ENCODE measurements at places on chromosomes 6 and 20.

DNA sequence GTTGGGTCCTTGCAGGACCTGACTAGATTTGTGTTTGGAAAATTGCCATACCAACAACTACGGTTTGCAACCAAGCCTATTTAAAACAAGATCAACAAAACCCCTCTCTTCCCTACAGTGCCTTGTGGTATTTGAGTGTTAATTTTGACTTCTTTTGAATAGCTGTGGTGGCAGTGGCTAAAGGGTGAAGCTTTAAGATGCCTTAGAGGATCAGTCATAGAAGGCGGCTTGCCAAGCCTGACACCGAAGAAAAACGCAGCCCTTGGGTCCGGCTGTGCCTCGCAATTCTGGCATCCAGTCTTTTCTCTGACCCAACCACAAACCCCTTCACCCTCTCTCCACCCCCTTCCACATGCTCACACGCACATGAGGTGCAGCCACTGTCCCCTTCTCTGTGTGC, 32.6 kb downstream of the BMP6 start:
- no peak for DNase-seq

GRCh38 chr6:165624871-165625639, 38.0 kb downstream of the PDE10A start:
- DNase-seq = no peak

GRCh38 chr20:62025394-62025793, 40.3 kb downstream of the TAF4 start:
- no peak for DNase-seq

DNA sequence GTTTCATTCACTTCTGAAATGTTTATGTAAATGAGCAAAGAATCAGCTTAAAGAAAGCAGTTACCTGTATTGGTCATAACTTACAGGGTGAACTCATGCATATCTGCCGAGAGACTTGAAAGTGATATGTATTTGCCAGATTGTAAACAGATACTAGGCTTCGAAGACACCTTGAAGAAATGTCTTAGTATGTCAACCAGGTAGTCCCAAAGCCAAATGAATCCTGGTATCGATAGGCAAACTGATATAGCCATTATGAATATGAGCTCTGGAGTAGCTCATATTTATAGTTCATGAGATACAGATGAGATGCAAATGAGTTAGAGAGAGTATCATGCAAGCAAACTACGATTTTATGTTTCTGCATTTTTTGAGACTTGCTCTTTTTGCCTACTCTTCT, 55.8 kb downstream of the RNF182 start:
- no peak for DNase-seq

DNA sequence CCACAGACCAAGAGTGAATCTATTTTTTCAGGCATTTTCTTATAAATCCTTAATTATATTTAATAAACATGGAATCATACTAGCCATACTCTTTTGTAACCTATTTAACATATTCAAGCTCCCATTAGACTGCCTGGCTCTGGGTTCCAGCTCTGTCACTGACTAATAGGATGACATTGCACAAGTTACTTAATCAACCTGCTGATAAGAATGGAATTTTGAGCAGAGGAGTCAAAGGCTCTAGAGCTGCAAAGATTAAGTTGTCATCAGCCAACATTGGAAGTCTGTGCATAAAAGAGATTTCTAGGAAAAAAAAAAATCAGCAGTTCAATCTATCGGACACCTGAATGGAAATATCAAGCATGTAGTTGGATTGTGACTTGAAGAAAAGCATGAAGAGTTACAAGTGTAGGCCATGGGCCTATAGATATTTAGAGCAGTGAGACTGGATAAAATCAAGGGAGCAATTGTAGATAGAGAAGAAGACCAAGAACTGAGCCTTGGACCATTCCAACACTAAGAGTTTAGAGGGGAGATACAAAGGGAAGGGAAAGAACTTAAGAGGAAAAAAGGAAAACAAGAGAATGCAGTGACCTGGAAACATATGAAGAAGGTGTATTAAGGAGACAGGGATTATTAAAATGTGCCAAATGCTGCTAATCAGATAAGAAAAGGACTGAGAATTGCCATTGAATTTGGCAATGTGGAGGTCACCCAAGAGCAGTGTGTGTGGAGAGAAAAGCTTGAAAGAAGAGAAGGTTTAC, 11.0 kb upstream of the HINT3 start:
- no peak for DNase-seq

GRCh38 chr6:99905209-99906106, 88.6 kb downstream of the MCHR2 start:
- DNase-seq = no peak

- no peak for DNase-seq
Measured at GRCh38 chr6:144935181-144935580, 650.0 kb downstream of the UTRN start.

DNA sequence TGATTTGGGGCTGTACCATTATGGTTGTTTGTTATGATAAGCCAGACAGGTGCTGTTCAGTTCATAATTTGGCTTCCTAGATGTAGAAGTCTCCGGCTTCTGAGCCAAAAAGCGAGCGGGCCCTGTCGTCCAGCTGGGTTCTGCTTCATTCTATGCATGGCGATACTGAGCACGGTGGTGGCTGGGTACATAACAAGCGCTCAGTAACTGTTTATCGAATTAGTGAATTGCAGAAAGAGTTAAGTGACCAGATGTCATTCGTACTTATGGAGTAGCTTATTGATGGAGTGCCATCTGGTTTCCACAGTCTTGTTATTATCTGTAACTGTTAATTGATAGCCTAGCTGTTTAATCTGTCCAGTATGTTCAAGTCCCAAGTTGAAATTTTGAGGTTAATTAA, 85.0 kb downstream of the DTD1 start:
- no peak for DNase-seq

DNA sequence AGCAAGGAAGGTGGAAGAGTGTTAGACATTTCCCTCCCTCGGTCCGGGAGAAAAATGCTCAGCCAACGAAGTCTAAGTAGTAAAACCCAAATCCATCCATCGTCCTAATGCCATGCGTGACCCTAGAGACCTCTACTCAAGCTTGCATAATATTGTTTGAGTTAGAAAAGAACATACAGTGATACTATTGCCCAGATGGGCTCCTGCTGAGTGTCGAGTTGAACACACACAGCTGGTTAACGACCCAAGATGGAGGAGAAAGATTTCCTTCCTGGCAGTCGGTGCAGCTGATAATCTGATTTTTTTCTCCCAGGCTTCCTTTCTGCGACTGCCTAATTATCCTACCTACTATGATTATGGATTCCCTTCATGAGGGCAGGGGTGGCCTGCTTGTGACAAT, 164.4 kb upstream of the KCNG1 start:
- DNase-seq = no peak

- DNase-seq = no peak
Measured at GRCh38 chr6:15102241-15102640, 143.6 kb upstream of the JARID2 start.

GRCh38 chr6:44062771-44063560, 64.3 kb downstream of the MRPL14 start:
- no peak for DNase-seq

DNA sequence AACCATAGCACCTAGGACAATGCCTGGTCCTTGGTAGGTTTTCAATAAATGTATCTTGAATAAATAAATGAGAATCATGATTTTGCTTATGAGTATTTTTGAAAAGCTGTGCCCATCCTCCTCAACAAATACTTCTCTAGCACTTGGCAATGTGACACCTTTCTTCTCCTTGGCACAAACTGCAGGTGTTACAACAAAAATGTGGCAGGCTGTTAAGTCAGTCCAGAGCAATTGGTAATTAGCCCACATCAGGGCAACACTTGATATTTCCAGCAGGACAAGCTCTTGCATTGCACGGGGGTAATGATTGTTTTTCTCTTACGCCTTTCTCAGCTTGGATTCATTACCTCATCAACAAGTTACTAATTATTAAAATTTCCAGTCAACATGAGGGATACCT, 31.6 kb upstream of the SNX9 start:
- no peak for DNase-seq

GRCh38 chr6:137692308-137692707, 174.8 kb upstream of the TNFAIP3 start:
- DNase-seq = no peak

DNA sequence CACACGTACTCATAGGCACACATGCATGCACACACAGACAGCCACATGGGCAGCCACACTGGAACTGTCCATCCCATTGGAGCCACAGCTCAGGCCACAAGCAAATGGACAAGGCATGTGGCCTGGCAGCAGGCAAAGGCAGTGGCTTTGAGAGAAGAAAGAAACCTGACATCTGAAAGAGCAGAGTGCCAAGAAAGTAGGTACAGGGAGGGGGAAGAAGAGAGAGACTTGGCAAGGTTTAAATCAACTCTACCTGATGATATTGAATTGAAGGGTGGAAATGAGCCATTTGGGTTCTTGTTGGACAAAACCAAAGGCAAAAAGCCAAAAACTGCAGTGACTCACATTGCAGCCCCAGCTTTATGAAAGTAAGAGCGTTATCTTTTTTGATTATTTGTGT, 142.7 kb downstream of the PCSK2 start:
- no peak for DNase-seq

- no peak for DNase-seq
Measured at GRCh38 chr6:35468980-35469750, 964 bp downstream of the RPL10A start.

DNA sequence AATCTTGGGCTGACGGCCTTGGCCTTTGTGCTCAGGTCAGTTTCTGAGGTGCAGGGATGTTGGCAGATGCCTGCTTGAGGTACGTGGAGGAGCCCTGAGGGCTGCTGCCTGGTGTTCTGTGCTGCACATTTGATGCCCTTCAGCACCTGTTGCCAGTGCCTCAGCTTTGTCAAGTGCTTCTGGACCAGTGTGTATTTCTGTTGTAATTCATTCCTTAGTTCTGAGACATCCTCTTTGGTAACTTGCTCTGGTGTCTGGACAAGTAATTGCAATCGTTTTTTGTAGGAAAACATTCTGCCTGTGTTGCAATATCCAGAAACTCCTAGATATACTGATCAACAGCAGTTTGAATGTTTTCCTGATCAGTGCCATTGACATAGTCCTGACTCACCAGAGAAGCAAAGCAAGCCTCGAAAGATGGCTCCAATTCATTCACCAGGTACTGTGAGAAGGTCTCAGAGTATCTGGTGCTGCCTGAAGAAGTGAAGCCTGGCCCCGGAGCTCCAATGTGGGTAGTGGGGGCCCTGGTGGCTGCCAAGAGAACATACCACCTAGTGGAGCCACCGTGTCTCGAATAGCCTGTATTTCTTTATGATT, 26.7 kb downstream of the ZNF337 start:
- no peak for DNase-seq

DNA sequence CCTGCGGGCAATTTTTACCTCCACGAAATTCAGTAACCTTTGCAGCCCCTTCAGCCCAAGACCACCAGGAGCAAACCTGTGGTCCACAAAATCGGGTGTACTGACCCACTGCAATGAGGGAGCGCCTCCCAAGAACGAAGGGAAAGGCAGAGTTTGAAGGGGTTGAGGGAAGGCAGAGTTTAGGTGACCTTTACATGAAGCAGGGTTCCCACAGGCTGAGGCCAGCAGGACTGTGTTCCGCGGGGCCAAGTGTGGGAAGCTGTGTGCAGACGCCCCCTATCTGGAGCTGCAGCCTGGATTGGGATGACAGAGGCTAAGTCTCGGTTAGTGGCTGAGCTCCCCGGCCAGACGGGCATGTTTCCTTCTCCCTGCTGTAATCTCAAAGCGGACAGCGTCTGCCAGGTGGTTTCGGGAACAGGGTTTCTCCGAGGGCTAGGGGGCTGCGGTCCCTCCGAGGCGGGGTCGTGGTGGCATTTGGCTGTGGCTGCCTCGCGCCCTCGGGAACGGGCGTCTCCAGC, 826 bp upstream of the PYGB start:
- DNase-seq = no peak

- no peak for DNase-seq
Measured at GRCh38 chr6:167691533-167692312, 135.0 kb upstream of the AFDN start.

DNA sequence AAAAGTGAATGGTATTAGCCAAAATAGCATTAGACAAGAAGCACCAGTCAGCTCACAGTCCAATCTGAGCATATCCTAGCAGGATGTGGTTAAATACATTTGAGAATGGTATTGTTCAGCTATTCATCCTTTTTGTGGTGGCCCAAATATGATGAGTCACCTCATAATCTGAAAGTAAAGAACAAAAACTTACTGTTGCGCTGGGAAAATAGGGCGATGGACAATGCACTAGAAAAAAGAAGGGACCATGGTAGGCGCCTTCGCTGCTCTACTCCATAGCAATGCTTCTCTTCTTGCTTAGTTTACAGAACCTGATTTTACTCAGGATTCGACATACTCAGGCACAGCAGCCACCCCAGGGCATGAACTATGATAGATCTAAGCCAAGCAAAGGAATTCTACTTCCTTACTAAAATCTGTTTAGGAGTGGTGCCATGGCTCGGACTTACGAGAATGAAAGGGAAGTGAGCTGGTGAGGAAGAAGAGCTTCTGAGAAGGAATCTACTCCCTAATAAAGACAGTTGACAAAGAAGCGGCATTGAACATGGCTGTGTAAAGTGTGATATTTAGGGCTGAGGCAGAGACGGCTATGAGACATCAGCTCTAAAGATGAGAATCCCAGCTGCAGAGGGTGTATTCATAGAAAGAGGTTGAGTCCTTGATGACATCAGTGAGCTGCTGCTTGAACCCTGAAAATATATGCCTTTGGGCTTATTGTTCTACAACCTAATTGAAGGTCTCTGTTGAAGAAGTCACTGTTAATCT, 16.6 kb upstream of the FBXO9 start:
- no peak for DNase-seq

GRCh38 chr6:16510245-16510644, 251.0 kb downstream of the ATXN1 start:
- no peak for DNase-seq

- no peak for DNase-seq
Measured at GRCh38 chr20:25150016-25150415, 45.5 kb upstream of the ENTPD6 start.

- no peak for DNase-seq
Measured at GRCh38 chr20:11799281-11799684, 118.4 kb upstream of the BTBD3 start.

DNA sequence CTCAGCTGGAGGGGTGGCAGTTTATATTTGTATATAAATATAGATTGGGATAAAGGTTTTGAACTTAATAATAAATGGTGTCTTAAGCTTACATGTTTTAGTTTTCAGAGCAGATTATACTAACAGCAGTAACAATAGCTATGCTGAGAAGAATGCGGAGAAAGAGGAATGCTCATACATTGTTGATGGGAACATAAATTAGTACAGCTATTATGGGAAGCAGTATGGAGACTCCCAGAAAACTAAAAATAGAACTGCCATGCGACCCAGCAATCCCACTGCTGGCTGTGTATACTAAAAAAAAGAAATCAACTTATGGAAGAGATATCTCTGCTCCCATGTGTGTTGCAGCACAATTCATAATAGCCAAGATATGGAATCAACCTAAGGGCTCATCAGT, 127.9 kb downstream of the BCKDHB start:
- no peak for DNase-seq

- DNase-seq = no peak
Measured at GRCh38 chr6:169185692-169186485, 67.8 kb downstream of the THBS2 start.

All from T-helper 17 cell (primary cell).